Jurkat, Clone E6-1 (cell line): ENCODE measurements at places on chromosomes 2 and 18.

GRCh38 chr2:207180741-207181140, 15.0 kb upstream of the KLF7 start:
- DNase-seq = no peak

DNA sequence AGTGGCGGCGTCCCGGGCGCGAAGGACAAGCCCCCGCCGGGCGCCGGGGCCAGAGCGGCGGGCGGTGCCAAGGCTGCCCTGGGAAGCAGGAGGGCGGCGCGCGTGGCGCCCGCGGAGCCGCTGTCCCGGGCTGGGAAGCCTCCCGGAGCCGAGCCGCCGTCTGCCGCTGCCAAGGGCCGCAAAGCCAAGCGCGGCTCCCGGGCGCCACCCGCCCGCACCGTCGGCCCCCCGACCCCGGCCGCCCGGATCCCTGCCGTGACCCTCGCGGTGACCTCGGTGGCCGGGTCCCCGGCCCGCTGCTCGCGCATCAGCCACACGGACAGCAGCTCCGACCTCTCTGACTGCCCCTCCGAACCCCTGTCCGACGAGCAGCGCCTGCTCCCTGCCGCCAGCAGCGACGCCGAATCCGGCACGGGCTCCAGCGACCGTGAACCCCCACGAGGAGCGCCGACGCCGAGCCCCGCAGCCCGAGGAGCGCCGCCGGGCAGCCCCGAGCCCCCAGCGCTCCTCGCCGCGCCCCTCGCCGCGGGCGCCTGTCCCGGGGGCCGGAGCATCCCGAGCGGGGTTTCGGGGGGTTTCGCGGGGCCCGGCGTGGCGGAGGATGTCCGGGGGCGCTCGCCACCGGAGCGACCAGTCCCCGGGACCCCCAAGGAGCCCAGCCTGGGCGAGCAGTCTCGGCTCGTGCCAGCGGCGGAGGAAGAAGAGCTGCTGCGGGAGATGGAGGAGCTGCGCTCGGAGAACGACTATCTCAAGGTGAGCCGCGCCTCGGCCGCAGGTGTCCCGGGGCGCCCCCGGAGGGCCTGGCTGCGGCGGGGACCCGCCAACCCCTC, 820 bp downstream of the MTCL1 start:
- DNase-seq = no peak

DNA sequence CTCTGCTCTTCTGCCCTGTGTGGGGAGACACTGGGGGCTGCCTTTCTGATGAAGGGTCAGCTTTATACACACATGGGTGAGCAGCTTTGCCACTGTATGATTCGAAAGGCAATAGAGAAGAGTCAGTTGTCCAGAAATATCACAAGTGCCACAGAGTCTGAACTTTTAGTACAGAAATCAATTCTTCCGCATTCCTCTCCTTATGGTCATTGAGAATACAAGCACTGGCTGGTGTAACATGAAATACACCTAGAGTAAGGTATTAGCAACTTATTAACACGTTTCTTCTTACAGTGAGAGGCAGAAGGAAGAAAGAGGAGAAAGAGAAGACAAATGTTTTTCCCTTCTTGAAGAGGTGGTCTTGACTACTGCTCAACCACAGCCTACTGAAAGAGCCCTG, 579.2 kb downstream of the ZEB2 start:
- no peak for DNase-seq

DNA sequence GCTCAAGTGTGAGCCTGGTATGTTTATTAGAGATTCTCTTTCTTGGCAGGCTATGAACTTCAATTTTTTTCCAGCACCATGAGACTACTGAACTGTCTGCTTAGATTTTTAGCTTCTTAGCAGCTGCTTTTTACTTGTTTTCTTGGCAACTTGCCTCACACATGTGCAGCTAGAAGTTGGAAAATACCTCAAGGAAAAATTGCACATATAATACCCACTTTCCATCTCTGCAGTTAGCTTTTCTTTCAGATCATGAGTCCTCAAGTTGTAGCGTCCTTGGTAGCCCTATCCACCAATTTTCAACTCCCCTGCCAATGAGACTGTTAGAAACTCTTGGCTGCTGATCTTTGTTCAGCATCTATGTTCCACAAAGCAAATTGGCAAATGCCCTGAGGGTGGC, 302.1 kb downstream of the HRH4 start:
- no peak for DNase-seq

DNA sequence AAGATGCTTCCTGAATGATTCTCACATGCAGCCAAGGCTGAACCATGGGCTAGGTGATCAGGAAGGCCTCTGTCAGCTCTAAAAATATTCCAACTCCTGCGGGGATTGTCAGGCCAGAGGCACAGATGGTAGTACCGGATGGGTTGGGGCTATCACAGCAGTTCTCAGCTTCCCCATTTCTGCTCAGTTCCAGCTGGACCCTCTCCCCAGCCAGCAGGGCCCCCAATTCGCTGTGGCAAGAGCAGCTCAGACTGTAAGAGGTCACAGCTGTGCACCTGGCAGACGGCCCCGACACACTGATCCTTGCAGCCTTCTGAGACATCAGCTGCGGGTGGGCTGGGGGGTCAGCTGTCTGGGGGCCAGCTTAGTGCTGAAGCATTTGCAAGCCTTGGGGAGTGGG, 43.6 kb upstream of the TCF7L1 start:
- DNase-seq = no peak

DNA sequence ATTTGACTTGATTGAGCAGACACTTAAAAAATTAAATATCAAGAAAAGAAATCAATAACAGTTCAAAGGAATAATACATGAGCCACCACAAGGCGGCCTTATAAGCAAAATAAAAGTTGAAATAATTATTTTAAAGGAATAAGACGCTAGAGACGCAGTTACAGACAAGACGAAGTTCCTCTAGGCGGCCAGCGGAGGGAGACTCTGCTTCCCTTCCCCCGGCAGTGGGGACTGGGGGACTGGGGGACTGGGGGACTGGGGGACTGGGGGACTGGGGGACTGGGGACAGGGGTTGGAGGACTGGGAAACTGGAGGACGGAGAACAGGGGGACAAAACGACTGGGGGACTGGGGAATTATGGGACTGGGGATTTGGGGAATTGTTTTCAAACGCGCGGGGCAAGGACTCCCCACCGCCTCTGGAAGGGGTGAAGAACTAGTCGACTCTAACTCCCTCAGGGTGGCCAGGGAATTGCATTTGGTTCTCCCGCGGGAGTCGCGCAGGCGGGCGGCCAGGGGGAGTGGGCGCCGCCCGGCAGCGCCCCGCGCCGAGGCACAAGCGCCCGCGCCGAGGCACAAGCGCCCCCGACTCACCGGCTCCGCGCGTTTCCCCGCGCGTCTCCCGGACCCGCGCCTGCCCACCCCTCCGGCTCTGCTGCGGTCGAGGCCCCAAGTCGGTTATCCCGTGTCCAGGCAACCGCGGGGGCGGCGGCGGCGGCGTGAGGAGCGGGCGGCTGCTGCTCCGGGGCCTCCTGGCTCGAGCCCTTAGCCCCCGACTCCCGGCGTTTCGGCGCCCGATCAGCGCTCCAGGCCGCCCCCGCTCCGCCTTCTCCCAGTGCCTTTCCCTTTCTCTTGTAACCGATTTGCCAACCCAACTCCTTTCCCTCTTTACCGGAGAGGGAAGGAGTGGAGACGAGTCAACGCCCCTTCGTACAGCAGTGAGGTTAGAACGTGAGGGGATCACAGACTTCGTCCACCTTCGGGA, at the start of gene CCDC178:
TSS of gene CCDC178 (minus strand) at position 662 of the 984 bp plus-strand sequence. CDS start 28,633 bp downstream, outside the sequence.
- peak; percentile 2 for DNase-seq

- no peak for DNase-seq
Measured at GRCh38 chr2:55932843-55933242, 9.3 kb upstream of the EFEMP1 start.

GRCh38 chr2:56014046-56014730, 90.6 kb upstream of the EFEMP1 start:
- DNase-seq = no peak

- no peak for DNase-seq
Measured at GRCh38 chr2:175326801-175327200, 145.3 kb upstream of the ATP5MC3 start.

GRCh38 chr2:39115556-39115955, 5.3 kb downstream of the SOS1 start:
- no peak for DNase-seq

DNA sequence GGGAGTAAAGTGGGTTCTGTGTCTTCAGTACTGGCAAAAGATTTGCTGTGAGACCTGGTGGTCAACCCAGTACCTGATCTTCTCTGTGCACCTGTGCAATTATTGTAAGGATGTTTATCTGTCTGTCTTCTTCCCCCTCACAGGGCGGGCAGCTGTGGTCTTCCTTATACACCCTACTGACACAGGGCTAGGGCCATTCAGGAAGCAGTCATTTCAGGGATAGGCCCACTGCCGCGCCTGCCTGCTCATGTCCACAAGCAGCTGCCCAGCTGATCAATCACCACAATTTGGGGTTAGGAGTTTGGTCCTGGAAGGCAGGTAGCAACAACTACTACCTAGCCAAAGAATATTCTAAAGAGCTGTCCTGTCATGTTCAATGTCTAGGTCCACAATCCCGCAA, 1.2 kb upstream of the CNNM4 start:
- DNase-seq = no peak

DNA sequence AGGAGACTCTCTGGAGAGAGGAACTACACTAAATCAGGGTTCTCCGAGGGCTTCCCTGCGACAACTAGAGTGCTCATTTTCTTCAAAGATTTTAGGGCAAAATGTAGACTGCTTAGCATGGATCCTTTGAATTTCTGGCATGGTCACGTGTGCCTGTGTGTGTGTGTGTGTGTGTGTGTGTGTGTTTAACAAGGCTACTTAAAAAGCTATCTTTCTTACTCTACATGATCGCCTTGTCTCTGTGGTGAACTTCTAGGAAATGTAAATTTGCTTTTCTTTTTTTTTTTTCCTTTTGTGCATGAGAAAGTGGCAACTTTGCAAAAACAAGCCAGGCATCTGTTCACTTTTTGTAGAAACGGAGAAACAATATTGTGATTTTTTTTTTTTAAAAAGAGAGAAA, 43.9 kb downstream of the SOX11 start:
- no peak for DNase-seq

DNA sequence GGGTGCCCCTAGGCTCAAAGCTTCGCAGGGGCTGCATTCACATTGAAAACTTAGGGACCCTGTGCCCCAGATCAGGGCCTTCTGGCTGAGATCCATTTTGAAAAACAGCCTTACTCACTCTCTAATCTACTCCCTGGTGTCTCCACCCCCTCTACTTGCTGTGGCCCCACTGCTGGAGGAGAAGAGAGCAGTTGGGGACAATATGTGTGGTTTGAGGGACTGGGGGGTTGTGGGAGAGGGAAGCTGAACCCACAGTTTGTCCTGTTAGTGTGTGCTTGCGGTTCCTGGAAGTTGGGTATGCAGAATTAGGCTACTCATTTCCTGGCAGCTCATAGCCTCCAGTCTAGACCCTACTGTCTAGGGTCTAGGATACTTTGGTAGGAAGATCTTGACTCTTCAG, 211.4 kb downstream of the PRKCE start:
- DNase-seq = peak; percentile 19

DNA sequence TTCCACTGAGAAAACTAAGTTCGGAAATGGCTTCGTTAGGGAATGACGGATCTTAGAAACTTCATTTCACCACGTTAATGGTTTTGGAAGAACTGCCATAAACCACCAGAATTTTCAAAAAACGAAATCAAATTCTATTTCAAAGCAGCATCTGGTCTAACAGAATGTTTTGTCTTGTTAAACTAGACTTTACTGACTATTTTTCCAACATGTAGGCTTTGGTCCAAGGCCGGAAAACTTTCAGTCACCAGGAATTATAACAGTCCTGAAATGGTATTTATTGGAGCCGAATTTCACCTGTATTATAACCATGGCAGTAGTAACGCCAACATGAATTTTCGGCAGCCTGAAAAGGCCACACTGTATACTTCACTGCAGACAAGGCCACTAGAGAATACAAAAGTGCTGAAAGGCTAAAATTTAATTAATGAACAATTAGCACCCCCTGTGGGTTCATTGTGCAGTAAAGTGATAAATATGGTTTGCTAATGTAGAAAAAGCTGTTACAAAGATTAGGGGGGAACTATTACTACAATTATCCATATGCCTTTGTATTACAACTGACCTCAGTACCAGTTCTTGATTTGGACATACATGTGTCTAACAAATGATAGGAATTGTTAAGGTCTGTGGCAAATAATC, 116.4 kb downstream of the ZNF521 start:
- no peak for DNase-seq

DNA sequence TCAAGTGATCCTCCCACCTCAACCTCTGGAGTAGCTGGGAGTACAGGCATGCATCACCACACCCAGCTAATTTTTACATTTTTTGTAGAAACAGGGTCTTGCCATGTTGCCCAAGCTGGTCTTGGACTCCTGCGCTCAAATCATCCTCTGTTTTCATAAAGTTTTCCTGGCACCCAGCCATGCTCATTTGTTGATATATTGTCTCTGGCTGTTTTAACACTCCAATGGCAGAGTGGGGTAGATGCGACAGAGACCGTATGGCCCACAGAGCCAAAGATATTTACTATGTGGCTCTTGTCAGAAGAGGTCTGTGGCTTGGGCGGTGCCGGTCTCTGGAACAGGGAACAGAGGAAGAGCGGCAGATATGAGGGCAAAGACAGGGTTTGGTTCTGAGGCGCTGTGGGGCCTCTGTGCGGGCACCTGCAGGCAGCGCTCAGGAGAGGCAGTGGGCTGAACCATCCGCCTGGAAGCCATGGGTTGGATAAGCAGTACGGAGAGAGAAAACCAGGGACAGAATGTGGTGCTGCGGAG, 50.2 kb downstream of the CENPO start:
- no peak for DNase-seq

GRCh38 chr18:9097349-9097748, 5.2 kb upstream of the NDUFV2 start:
- no peak for DNase-seq

GRCh38 chr2:132415915-132416722, 486 bp upstream of the GPR39 start:
- DNase-seq = no peak

DNA sequence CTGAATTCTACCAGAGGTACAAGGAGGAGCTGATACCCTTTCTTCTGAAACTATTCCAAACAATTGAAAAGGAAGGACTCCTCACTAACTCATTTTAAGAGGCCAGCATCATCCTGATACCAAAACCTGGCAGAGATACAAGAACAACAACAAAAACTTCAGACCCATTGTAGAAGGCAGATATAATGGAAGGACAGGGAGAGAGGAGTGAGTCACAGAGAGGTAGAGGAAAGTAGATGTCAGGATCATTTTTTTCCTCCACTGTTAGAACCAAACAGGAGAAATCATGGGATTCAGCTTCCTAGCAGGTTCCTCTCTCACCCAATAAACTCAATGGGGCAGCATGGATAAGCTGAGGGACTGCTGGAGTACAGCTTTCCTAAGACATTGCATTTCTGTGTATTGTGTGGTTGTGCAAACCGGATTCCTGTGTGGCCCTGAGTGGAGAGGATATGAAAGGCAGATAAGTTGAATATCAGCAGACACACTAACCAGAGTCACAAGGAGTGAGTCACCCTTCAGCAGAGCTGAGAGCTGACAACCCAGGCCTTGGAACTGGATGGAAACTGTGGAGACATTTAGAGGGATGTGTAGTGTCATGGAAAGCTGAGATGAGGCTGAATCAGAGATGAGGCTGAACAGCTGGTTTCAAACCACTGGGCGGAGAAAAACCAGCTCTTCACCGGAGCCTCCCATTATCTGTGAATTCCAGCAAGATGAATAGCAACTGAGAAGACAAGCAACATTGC, 60.9 kb upstream of the MMADHC start:
- DNase-seq = no peak

GRCh38 chr2:145800151-145801091, 1280.5 kb upstream of the ZEB2 start:
- peak; percentile 72 for DNase-seq

- DNase-seq = no peak
Measured at GRCh38 chr2:207012461-207012860, 73.1 kb downstream of the CPO start.
